SK-N-SH treated with all-trans-retinoic acid at 6 μM for 48 hours (cell line): ENCODE measurements at places on chromosomes 11 and 22.

- ATAC-seq = no peak
Observed at GRCh38 chr11:8085011-8085645, 4.1 kb downstream of the TUB start.

DNA sequence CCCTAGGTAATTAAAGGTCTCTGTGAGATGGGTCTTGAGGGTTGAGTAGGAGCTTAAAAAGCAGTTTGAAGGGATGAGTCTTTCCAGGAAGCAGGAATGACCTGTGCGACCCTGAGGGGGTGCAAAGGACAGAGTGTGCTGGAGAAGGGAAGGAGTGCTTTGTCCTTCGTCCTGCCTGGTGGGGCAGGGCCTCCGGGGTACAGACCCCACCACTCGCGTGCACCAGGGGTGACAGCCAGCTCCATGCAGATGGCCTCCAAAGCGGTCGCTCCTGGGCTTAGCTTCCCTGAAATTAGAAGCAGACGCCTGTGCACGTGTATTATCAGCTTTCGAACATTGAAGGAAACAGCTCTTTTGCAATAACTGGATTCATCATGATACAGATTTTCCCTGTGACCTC, 959.8 kb downstream of the BRD1 start:
- ATAC-seq = no peak

GRCh38 chr11:60834742-60835533, 7.0 kb upstream of the CCDC86 start:
- ATAC-seq = no peak

- no peak for ATAC-seq
Observed at GRCh38 chr22:18075101-18075719, 2.6 kb upstream of the PEX26 start.

- ATAC-seq = no peak
Observed at GRCh38 chr11:112519751-112520150, 259.1 kb upstream of the PLET1 start.

DNA sequence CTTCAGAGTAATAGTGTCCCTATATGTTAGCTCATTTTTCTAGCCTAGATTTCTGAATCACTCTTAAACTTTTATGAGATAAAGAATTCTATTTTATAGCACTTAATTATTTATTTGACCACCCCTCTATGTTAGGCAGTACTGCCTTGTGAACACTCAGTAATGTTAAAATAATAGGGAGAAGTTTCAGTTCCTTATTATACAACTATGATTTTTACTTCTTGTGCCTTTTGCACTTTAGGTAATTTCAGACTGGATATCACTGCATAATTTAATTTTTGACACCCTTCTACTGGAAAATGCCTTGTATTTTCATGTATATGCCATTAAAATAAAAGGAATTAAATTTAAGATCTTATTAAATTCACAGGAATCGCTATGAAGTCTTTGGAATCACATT, 3.1 kb downstream of the BCO2 start:
- ATAC-seq = no peak

- ATAC-seq = no peak
Observed at GRCh38 chr11:60018058-60018457, 1.1 kb downstream of the OOSP4B start.

- no peak for ATAC-seq
Observed at GRCh38 chr11:1860108-1860507, 7.2 kb downstream of the LSP1 start.

GRCh38 chr11:77525455-77526091, 51.7 kb upstream of the PAK1 start:
- ATAC-seq = no peak

DNA sequence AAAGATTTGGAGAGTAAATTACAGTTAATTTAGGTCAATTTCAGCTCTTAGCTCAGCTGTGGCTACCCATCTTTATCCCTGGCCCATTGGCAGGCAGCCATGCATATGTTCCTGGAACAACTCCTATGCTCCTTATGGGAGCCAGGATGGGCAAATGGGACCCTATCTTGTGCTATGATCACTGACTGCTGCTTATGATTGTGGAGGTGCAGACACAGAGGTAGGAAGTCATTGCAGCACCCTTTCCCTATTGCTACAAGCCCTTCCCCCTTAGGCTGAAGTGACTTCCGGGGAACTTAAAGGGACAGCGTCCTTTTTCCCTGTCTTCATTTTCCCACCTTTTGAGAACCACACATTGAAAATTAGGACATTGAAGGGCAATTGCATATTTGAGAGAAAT, 112.7 kb downstream of the FCHSD2 start:
- peak; percentile 18; the same call in 2 of the 3 replicates for ATAC-seq

- no peak for ATAC-seq
Observed at GRCh38 chr11:69924308-69925161, 105.3 kb upstream of the FGF3 start.

GRCh38 chr11:33909150-33909549, 17.3 kb upstream of the LMO2 start:
- ATAC-seq = no peak

GRCh38 chr11:33291004-33291777, 34.0 kb downstream of the HIPK3 start:
- ATAC-seq = peak; percentile 47; the same call in 1 of the 3 replicates

DNA sequence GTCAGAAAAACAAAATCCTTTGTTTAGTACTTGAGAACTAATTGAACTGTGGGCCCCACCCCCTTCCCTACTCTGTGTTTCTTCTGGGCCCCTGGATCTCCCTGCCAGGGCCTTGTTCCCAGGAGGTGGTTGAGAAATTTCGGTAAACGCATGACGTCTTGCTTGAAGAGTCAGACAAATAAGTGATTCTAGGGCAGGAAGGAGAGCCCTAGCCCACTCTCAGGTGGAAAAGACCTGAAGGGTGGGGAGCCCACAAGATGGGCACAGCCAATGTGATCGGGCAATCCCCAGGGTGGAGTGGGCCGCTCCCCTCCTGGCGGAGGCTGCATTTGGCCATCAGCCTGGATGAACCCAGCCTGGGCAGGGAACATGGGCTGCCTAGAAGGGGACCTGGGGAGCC, 16.8 kb upstream of the P2RY2 start:
- ATAC-seq = no peak

GRCh38 chr11:19602406-19602805, 110.2 kb upstream of the NAV2 start:
- no peak for ATAC-seq

- ATAC-seq = peak; percentile 71
Observed at GRCh38 chr22:37601540-37602442, 6.8 kb upstream of the GGA1 start.

- no peak for ATAC-seq
Observed at GRCh38 chr11:95853138-95853537, 62.8 kb downstream of the CEP57 start.

- ATAC-seq = no peak
Observed at GRCh38 chr22:47619631-47620030, 857.2 kb downstream of the TBC1D22A start.

- ATAC-seq = no peak
Observed at GRCh38 chr22:43570531-43571165, 158.8 kb downstream of the MPPED1 start.

DNA sequence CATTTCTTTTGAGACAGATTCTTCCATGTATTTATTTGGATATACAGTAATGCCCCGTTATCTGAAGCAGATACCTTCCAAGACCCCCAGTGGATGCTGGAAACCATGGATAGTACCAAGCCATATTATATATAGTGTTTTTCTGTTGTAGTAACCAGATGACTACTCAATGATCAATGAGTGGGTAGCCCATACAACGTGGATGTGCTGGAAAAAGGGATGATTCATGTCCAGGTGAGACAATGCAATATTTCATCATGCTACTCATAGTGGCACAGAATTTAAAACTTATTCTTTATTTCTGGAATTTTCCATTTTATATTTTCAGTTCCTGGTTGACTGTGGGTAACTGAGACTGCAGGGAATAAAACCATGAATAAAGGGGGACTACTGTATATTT, 427.5 kb downstream of the METTL15 start:
- ATAC-seq = no peak

- ATAC-seq = peak; percentile 68
Observed at GRCh38 chr11:132114185-132114584, 743.8 kb downstream of the NTM start.

GRCh38 chr11:2146051-2146450, 6.9 kb upstream of the IGF2 start:
- no peak for ATAC-seq

DNA sequence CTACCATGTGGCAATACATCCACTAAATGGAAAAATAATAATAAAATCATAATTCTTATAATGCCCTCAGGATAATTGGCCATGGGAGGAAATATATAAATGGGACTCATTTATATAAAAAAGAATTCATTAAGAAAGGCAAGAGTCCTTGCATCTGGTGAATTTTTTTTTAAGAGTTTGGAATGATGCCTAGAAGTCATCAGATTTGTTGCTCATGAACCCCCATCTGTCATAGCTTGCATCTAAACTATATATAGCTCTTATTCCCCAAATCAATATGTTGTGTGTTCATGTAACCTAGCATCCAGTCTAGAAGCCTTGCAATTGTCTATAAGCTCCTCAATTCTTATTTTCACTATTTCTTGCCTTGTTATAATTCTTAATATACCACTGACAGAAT, 75.9 kb downstream of the CADM1 start:
- ATAC-seq = no peak

DNA sequence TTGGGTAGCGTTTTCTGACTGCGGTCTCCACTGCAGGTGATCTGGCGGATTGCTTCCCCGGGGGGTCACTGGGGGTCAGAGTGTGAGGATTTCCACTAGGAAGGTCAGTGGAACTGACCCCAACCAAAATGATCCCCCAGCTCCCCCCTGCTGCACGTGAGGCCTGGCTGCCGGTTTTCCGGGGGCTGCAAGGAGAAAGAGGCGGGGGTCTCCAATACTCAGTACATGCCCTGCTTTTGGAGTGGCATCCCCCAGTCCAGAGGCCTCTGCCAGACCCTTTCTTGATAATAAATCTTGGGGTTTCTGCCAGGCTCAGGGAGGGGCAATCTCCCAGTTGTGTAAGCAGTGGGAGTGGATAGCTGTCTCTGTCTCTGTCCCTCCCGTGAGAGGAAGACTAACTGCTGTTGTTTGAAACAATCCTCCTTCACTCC, 71.5 kb upstream of the RTL6 start:
- no peak for ATAC-seq

GRCh38 chr22:44438481-44439131, 59.4 kb downstream of the RTL6 start:
- ATAC-seq = no peak

DNA sequence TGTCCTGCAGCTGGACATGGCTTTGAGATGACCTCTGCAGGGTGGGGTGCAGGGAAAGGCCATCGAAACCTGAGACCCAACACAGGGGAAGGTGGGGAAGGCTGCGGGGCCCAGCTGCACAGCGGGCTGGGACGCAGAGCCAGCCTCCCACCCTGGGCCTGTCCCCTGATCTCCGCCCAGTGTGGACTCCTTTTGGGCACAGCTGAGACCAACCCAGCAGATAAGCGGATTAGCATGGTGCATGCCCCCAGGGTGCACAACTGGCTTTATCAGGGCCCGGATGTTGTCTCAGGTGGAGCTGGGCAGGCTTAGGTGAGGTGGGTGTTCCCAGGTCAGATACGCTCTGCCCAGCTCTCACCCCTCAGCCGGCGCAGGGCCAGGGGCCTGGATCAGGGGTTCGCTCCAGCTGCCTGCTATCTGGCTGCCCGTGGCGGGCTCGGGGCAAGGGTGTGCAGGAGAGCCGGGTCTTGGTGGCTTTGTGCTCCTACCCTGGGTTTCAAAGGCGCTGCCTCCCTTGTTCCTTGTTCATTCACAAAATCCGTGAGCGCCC, 28.1 kb upstream of the MUC5AC start:
- ATAC-seq = no peak

GRCh38 chr11:69950120-69950519, 128.0 kb upstream of the ANO1 start:
- no peak for ATAC-seq

GRCh38 chr11:17989306-17989705, 23.5 kb downstream of the SERGEF start:
- no peak for ATAC-seq

DNA sequence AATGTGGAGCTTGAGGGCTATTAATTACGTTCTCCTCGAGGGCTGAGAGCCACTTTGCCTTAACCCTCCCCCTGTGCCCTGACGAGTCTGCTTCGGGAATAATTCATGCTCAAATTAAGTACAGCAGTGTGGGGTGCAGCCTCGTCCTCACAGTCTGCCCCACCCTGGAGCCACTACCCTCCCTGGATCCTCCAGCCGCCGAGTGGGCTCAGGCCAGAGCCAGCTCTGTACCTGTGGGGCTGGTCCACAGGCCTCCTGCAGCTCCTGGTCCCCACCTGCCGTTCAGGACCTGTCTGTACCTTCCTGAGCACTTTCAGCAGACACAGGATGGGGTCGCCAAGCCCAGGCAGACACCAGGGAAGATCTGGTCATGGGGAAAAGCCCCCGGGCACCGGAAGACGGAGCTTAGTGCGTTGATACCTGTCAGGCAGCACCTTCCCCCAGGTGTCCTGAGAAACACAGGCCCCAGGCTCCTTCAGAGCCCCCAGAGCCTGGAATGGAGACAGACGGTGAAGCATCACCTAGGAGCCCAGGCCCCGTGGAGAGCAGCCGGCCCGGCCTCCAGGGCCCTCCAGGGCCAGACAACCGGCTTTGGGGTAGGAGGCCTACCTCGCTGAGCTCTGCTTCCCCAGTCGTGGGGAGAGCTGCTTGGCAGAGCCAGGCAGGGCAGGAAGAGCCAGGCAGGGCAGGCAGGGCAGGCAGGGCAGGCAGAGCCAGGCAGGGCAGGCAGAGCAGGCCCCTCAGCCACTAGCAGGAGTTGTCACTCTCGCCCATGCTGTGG, 9.7 kb downstream of the TSPAN32 start:
- ATAC-seq = peak; percentile 15

- ATAC-seq = peak; percentile 28; the same call in 1 of the 3 replicates
Observed at GRCh38 chr11:87304412-87304811, 266.7 kb downstream of the TMEM135 start.

DNA sequence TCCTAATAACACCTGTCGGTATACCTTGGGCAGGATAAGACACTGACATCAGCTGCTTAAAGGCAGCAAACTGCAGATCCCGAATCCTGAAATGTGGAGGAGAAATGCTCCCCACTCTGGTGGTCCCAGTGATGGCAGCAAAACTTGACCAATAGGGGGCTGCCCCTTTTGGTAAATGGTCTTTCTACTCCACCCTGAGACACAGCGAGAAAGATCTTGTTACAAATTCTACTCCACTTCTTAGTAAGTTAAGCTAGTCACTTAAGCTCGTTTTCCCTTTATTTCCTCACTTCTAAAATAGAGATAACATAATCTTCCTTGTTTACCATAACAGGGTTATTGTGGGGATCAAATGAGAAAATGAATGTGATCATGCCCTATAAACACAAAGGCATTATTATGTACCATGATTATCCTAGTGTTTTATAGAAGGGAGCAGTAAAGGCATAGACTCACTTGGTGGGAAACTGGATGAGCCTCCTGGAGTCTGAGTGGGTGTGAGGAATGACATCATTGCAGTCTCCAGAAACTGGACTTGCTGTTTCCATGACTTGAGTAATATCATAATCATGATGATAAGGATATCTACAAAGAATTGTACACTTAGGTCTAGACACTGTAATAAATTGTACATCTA, 50.9 kb downstream of the ENDOD1 start:
- ATAC-seq = no peak
